ENCODE measurements at places on chromosomes 2 and 18.

GRCh38 chr2:144152817-144153271 is 367.1 kb downstream of the ZEB2 start:
- DNase-seq, result no peak

DNA sequence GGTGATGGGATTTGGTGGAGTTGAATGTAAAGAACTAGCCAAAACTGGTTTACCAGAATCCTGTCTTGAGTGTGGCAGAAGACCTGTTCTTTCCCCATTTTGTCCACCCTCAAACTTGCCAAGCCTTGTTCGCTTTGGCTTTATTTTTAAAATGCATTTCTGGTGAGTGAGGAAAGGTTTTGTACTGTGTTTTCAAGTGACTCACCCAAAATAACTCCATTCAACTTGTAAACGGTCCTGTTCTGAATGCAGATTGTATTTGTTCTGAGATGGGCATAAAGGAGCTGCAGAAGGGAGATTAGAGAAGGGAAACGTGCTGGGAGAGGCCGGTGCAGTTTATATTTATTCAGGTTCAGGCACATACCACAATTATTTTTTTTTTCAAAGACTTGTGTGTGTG is 5.3 kb upstream of the ITPRID2 start:
- no peak for DNase-seq

GRCh38 chr2:33607251-33607721 is 8.2 kb upstream of the FAM98A start:
- no peak for DNase-seq

DNA sequence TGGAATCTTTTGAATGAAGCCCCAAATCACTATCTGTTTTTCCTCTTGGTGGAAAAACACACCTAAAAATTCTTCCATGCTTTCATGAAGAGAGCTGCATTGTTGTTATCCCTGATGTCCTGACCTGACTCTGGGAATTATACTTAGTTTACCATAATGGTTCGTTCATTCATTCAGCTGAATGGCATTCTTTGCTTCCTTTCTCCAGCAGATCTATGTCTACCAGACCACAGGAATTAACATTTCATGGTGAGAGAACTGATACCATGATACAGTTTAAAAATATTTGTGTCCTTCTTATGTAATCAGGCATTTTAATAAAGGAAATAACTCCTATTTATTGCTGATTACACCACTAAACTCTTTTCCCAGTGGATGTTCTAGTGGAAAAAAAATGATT is 11.1 kb upstream of the SLC4A10 start:
- no peak for DNase-seq

- DNase-seq, result no peak
Measured at GRCh38 chr18:63817441-63818051, 42.3 kb downstream of the SERPINB7 start.

DNA sequence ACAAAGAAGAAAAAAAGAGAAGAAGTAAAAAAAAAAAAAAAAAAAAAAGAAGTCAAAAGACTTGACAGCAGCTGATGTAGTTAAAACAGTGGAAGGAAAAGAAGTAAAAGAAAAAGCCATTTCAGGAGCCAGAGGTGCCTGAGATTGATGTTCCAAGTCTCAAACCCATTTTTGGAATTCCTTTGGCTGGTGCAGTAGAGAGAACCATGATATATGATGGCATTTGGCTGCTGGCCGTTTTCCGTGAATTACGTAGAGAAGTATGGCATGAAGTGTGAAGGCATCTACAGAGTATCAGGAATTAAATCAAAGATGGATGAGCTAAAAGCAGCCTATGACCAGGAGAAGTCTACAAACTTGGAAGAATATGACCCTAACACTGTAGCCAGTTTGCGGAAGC is 7.6 kb upstream of the CHST10 start:
- DNase-seq, result no peak

GRCh38 chr2:26769089-26769761 is 5.1 kb downstream of the SLC35F6 start:
- no peak for DNase-seq

DNA sequence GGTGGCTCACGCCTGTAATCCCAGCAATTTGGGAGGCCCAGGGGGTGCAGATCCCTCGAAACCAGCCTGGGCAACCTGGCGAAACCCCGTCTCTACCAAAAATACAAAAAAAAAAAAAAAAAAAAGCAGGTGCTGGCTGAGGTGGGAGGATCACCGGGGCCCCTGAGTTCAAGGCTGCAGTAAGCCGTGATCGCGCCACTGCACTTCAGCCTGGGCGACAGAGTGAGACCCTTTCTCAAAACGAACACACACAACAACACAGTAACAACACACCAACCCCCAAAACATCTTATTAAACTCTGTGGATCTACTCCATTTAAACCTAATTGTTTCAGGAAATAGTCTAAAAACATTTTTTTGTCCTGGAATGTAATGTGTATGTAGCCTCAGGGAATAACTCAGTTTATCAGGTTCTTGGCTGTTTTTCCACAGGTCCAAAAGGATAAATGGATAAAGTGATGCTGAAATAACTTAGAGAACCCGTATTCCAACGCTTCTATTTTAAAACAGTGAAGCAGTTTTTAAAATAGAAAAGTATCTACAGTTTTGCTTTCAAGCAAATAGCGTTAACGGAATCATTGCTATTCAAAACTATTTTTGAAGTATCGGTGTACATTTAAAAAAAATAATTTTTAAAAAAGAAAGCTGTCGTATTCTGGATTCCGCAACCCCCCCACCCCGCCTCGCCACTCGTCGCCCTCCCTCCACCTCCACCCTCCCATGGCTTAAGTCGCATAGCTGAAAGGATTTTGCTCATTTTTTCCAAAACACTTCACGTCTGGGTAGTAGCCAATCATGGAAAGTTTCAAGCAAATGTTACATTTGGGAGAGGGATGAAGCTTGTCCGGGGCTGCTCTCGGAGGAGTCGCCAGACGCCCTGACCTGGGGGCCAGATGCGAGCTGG is 895 bp upstream of the GLS start:
- DNase-seq, result no peak

DNA sequence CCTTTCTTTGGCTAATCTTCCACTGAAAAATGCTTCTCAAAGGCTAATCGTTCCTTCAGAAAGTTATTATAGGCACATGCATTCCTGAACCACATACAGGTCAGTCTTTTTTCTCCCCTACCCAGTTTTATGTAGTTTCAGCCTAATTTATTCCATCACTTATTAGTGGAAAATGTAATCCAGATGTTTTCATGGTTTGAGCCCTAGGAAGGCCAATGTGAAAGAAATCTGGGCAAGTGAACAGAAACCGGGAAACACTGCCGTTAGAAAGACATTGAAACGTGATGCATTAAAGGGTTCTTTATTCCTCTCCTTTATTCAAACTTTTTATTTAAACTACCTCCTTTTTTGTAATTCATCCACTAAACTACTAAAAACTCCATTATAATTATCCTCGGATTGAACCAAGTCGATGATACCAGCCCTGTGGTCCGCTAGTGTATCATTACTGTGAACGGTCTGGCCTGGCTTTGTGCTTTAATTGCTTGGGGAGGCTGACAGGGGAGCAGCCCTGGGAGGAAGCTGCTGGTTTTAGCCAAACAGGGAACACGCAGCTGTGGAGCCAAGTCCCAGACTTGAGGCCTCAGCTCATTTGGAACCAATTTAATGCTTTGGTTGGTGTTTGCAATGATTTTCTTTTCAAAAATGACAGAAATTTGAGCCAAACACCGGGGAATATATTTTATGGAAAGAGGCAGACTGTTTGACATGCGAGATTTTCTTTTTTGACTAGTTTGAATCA is 149.2 kb downstream of the ARHGAP28 start:
- DNase-seq, result no peak

DNA sequence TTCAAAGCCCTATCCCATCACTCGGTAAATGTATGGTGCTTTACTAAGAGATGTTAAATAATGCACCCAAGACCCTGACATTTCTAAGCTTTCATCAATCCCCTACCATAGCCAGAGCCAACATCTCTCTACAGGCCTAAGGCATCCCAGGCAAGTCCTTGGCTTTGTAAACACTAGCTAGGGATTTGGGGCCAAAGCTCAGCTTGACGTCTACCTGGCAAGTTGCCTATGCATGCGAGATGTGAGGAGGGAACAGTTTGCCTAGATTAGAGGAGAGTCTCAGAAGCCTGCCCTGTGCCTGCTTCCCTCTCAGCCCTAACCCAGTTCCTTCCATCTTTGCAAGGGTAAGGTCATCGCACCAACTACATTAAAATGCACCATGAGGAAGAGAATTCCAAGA is 221.5 kb upstream of the NCKAP5 start:
- no peak for DNase-seq

DNA sequence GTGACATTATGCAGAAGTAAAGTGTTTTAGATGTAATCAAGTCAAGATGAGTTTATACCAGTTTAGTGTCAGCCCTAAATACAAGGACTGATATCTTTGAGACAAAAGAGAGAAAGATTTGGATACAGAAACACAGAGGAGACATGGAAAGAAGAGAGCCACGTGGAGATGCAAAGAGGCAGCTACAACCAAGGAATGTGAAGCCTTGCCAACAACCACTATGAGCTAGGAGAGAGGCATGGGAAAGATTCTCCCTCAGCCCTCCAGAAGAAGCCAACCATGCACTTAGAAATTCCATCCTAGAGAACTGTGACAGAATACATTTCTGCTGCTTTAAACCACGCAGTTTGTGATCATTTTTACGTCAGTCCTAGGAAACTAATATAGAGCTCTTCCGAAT is 217.2 kb downstream of the DOK6 start:
- DNase-seq, result no peak

GRCh38 chr2:46082531-46083485 is 214.4 kb upstream of the EPAS1 start:
- DNase-seq, result no peak

DNA sequence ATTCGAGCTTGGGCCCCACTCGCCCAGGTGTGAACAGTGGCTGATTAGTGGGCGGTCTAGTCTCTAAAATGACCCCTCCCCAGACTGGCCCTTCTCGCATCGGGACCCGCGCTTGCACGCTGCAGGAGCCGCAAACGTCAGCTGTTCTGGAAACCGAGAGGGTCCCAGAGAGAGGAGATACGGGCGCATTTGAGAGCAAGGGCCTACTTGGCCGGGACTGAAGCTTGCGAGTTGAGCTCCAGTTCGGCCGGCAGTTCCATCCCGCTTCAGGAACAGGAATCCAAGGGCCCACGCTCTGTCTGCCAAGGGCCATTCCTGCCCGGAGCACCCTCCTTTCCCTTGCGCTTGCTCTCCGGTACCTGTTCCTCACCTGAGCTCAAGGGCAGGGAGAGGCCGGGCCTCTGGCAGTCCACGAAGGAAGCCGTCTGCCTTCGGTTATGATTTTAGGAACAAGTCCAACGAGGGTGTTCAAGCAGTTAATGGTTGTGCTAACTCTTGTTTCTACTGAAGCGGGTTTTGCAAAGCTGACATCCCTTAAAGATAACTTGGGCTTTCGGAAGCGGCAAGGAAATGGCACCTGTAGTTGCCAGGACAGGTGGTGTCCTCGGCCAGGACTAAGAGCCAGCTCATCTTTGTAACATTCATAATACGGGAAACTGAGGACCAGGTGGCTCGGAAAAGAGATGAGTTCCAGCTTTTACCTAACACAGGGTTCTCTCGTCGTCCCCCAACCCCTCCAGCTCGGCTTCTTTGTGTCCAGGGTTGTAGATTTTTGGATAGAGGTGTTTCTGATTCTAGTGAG is 3.9 kb upstream of the DLX1 start:
- no peak for DNase-seq

DNA sequence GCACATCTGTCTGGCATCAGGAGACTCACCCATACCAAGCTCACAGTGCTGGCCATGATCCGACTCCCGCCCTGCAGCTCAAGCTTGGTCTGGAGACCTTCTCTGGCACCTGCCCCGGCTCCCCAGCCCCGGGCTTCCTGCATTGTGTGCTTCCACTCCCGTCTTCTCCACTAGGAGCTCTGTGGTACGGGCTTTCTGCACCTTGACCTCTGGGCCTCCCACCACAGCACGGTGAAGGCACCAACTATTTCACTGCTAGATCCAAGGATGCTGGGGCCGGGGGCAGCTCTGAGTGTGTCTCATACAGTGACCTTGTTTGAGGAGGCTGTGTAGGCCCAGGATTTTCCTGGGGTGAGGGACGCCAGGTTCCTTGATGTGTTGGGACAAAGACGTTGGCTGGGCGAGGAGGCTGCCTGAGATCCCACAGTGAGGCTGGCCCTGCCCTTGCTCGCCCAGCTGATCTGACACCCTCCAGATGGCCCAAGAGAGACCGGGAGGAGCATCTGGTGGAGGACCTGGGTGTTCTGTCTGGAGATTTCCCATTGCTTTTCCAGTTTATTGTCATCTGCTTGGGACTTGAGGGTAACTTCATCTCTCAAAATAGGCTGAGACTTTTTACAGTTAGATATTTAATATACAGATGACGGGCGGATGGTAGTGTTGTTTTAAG is 64.0 kb downstream of the HPCAL1 start:
- DNase-seq, result no peak

- DNase-seq, result no peak
Measured at GRCh38 chr2:111015283-111015995, 105.3 kb upstream of the BCL2L11 start.

GRCh38 chr2:103664690-103665089 is 902.9 kb downstream of the TMEM182 start:
- no peak for DNase-seq

GRCh38 chr2:60313470-60314172 is 239.8 kb downstream of the BCL11A start:
- DNase-seq, result no peak

Measured in pulmonary artery endothelial cell (primary cell).